Pancreas (tissue), 10 donors: ENCODE measurements at places on chromosomes 3 and 15. TPM values are rescaled to one million over a fixed set of nuclear protein-coding genes. Genes with fewer than 3 reads are reported as not detected.
A peak's percentile ranks its signal among the peaks of the same experiment; 100 is the strongest.

The PLS1 gene
- polyA plus RNA-seq, result 10.6 TPM

The EXOG gene
- 6.4 TPM for polyA plus RNA-seq

The CCK gene
- polyA plus RNA-seq, result 0.38 TPM

The CACNA1D gene
- 22.8 TPM for polyA plus RNA-seq

The FEZF2 gene
- 0.12 TPM for polyA plus RNA-seq

DNA sequence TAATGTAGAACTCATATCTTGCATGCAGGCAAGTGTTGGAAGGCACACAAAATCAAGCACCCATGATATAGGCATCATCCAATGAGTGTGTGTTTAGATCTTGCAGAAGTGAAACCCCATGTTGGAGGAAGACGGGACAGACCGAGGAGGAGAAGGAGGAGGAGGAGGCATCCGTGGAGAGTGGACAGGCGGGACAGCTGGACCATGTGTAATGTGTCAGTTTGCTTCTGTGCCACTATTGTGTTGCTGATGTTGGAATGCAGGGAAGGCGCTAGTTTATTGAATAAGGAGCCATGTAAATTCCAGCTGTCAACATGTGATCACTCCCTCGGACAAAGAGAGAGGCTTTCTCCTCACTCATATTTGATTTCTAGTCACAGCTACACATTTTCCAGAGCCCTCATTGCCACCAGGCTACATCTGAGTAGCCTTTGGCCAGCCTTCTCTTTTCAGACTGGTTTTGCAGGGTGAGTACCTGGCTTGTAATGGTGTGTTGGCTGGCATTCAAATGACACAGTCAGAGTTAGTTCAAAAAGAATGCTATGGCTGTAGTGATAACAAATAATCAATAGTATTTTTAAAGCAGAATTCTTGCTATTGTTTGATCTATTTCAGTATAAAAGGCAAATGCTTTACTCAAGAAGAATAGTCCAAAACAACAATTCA lies 1037.6 kb upstream of the NR2F2 start:
- peak; percentile 19 for DNase-seq

- DNase-seq, result no peak
Observed at GRCh38 chr3:125398952-125399351, 23.8 kb upstream of the ZNF148 start.

GRCh38 chr3:183295211-183295610 lies 42.2 kb downstream of the B3GNT5 start:
- DNase-seq, result peak; percentile 46

GRCh38 chr15:27782125-27782524 lies 317.0 kb downstream of the OCA2 start:
- no peak for DNase-seq

DNA sequence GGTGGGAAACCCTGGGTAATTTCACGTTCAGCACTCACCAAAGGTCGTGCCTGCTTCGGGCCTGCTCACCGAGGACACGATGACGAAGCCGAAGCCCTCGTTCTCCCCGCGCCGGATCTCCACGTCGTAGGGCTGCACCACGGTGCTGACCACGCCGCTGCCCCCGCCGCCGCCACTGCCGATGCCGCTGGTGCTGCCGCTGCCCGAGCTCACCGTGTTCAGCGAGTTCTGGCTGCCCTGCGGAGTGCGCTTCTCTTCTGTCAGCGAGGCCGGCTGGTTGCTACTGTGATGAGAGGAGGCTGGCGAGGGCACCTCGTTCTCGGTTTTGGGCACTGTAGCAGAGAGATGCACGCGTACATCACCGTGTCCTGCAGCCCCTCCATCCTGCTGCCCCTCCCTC lies 659.5 kb downstream of the MAGI1 start:
- DNase-seq, result no peak

DNA sequence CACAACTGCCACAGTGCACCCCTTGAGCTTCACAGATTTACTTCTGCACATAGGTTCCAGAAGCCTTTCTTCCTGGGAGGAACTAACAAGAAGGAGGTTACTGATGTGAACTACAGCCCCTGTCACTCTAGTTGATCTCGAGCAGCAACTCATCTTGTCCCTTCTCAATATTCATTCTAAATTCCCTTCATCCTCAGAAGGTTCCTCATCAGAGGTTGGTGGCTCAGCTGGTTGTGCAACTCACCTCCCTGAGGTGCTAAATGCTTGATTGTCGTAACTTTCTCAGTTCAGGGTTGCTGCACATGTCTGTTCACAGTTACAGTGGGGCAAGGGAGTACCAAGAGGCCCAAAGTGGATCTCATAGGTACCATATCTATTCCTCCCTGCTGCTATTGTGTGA lies 5.7 kb upstream of the A4GNT start:
- DNase-seq, result no peak

DNA sequence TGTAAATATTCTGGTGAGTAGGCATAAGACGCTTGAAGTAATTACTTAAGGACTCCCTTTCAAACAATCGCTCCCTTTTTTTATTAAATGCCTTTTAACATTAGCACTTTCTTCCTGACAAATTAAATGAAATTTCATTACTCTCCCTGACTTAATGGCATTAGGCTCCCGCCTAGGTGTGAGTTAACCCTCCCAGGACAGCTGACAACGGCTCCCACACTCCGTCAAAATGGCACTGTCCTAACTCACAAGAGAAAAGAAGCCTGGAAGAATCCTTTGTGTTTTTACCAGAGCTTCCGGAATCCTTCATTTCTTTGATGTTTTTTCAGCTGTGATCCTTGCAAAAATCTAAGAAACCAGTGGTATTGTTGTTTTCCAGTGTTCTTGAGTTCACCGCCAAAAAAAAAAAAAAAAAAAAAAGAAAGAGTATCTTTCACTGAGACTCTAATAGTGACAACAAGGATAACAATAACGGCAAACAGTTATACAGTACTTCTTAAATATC lies 861.0 kb upstream of the NR2F2 start:
- DNase-seq, result no peak

GRCh38 chr15:72532991-72533601 lies 59.0 kb downstream of the ARIH1 start:
- no peak for DNase-seq

GRCh38 chr15:83585601-83586335 lies 68.2 kb upstream of the ADAMTSL3 start:
- no peak for DNase-seq

GRCh38 chr3:32696523-32696922 lies 11.5 kb downstream of the CNOT10 start:
- no peak for DNase-seq

GRCh38 chr15:48459571-48460442 lies 128.6 kb downstream of the DUT start:
- DNase-seq, result no peak

DNA sequence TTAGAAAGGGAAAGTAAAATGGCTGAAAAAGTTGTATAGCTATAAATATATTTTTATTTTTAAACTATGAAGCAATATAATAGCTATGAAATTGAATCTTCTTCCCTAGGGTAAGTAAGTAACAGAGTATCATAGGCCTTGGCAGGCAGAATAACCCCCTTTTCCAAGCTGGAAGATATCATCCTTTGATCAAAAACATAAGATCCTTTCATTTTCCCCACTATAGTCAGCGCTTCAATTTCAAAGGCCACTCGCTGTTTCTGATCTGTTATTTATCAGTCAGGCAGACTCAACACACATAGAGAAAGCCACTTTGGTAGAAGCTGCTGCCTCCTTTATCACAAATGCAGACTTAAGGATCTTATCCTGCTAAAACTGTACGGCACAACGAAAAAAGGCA lies 74.0 kb upstream of the UBE2E2 start:
- no peak for DNase-seq

GRCh38 chr15:67090297-67091070 lies 25.1 kb downstream of the SMAD3 start:
- no peak for DNase-seq

DNA sequence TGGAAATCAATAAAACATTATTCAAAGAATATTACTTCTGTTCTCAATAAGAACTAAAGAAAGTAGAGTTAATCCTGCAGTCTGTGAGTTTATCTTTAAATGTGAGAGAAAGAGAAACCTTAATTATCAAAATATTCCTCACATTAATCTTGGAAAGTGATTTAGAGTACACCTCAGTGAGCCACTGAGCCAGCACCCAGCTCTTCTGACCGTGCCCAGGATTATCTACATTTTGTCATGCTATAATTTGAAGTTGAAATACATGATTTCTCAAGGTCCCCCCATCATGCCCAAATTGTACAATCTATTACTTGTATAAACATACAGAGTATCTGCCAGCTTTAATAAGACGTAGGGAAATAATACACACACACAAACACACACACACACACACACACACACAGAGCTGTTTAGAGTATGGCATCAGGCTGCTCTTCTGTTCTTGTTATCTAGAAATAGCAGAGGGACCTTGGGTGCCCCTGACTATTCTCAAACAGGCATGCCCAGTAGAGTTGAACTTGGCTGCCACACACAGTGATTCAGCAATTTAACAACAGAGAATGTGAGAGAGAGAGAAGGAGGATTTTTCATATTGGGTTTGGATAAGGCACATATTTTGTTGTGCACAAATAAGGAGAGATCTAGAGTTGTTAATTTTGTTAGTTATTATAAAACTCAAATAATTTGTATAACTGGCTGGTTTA lies 74.4 kb downstream of the P2RY1 start:
- no peak for DNase-seq

DNA sequence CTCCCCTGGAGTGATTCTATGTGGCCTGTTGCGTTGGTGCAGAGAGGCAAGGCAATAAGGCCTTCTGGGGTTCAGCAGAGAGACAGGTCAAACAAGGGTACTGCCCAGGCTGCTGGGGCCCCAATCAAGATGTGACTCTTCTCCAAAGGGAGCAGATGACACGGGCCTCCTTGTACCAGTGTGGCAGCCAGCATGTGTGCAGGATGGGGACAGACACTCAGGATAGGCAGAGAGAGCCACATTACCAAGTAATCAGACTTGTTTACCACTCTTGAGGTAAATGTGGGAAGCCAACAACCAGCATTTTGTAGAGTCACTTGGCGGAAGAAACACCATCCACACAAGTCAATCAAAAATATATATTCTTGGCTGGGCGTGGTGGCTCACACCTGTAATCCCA lies 95.3 kb upstream of the DLG1 start:
- DNase-seq, result no peak

GRCh38 chr3:39183211-39184080 lies 8.9 kb downstream of the XIRP1 start:
- no peak for DNase-seq

DNA sequence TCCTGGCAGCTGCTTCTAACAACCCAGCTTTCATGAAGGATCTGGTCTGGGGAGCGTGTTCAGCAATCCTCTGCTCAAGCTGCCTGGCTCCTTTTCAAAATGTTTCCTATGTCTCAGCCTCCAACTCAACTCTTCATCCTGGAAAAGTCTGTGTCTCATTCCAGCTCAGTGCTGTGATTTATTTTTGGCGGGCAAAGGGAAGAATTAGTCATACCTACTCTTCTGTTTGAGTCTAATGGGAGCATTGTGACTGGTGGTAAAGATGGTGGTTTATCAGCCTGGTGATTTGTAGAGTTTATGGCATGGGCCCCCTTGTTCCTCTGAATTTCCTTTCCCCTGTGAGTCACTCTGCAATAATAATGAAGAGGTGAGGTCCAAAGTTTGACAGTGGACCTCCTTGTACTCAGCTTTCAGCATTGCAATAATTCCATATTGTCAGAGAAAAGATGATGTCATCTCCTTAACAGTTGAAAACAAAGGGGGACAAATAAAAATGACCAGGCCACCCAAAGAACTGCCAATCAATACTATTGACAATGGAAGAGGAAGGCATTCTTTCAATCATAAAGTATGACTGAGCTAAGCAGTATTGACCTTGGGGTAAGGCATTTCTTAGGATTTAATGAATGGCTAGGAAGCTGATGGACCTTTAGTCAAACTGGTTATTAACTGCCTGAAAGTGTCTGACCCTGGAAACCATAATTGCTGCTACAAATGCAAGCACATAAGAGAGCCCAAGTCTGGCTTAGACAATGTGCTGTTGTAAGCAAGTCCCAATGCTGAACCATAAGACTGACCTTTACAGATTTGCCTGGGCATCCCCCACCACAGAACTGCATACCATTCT lies 204.7 kb upstream of the MCTP2 start:
- DNase-seq, result no peak

DNA sequence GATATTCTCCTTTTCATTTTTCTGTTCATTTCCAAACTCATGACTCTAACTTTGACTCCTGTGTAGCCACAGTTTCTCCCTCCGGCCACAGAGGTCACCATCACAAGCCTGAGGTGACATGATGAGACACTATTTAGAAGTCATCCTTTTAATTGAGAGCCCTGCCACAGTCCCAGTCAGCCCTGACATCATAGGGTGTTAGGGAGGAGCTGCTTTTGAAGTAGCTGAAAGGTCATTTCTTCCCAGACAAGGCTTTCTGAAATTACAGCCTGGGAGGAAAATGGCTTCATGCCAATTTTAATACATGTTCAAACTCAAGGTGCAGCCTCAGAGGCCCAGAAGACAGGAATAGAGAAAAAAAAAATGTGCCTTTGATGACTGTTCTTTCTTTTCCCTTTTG lies 532.8 kb upstream of the TGFBR2 start:
- DNase-seq, result no peak

DNA sequence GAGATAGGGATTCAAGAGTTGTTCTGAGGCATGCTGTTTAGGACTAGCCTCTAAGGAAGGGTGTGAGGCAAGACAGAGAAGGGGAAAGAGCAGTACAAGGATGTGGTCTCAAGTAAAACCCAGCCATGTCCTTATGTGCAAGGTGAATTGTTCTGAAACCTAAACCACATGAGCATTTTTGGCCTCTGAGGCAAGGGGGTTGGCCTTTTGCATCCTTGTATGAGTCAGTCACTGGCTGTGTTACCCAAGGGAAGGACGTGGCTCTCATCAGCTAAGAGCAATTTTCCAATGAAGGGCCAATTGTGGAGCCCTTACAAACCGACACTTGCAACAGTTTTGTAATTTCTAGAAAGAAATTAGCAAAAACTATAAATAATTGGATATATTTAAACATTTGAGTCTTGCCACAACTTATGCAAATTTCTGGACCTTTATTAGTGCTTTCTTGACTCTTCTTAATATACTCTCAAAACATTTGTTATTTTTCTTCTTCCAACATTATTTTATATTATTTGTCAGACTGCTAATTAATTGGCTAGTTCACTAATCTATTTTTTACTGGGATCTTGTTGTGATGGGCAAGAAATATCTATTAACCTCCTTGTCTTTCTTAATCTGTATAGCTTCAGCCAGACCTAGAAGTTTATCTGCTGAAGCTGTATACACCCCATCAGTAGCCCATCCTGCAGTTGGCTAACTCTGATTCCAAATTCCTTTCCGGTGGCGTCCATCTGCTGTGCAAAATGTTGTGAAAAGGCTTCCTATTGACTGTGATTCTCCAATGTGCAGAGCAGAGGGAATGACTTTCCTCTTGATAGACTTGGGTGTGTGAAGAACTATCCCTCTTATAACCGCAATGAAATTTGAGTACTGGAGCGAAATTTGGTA lies 97.7 kb upstream of the P2RY1 start:
- DNase-seq, result no peak

- DNase-seq, result no peak
Observed at GRCh38 chr3:87000940-87001339, 10.0 kb upstream of the VGLL3 start.

GRCh38 chr3:52225452-52226228 lies at the start of gene TLR9:
Gene TLR9 (minus strand): TSS chr3:52225645. CDS start chr3:52225529, 116 bp downstream.
- DNase-seq, result no peak

DNA sequence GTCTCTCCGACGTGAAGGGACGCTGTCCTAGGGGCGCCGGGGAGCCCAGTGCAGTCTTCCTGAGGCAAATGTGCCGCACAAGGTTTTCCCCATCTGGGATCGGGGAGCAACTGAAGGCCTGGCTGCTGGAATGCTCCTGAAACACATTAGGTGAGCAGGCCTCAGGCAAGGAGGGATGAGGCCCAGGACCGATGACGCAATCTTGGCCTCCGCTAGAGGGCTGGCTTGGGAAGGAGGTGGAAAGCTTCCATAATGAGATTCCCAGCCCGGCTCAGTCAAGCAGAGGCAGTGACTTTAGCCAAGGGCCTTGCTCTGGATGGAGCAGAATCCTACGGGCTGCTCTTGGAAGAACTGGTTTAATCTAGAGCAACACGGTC lies 50.8 kb downstream of the CPN2 start:
- DNase-seq, result peak; percentile 70
